ENCODE measurements at places on chromosomes 7 and 10.

GRCh38 chr7:116734710-116735109 is 62.7 kb downstream of the MET start:
- DNase-seq: no peak

DNA sequence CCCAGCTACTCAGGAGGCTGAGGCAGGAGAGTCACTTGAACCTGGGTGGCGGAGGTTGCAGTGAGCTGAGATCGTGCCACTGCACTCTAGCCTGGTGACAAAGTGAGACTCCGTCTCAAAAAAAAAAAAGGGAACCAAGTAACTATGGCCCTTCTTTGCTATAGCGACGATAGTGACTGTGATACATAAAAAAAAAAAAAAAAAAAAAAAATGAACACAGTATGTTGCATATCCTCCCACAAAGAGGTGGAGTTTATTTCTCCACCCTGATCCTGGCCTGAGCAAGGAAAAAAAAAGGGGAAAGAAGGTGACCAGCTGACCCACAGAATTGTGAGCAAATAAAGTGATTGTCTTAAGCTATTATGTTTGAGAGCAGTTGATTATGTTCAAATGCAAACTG is 42.3 kb upstream of the STEAP1B start:
- DNase-seq: no peak

GRCh38 chr10:122780391-122780790 is 65.3 kb downstream of the CUZD1 start:
- no peak for DNase-seq

DNA sequence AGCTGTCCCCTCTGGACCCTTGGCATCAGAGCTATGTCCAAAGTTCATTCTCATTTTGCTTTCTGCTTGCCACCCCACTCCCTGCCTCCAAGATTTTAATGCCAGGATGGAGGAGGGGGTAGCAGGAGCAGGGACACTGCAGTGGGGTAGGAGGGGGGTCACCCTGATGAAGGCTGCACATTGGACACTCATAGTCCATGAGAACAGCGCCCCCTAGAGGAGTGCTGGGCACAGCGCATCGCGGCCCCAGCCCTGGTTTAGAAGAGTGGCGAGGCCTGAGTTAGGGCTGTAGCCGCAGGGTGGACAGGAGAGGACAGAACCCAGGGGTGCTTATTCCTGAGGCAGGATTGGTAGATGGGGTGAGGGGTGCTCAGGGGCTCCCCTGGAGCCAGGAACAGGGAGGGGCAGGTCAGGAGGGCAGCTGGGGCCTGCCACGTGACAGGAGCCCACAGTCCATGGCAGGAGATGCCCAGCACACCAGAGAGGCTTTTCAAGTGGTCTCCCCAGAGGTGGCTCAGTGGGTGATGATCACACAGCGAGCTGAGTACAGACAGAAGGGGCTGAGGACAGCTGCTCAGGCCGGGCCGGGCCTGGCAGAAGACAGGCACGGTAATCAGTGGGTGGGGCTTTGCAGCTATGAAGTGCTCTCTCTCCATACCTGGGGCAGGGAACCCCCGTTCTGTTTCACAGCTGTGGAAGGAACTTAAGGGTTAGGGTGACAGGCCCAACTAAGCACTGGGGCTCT is 71.4 kb downstream of the NEURL1 start:
- peak; percentile 61 for DNase-seq

DNA sequence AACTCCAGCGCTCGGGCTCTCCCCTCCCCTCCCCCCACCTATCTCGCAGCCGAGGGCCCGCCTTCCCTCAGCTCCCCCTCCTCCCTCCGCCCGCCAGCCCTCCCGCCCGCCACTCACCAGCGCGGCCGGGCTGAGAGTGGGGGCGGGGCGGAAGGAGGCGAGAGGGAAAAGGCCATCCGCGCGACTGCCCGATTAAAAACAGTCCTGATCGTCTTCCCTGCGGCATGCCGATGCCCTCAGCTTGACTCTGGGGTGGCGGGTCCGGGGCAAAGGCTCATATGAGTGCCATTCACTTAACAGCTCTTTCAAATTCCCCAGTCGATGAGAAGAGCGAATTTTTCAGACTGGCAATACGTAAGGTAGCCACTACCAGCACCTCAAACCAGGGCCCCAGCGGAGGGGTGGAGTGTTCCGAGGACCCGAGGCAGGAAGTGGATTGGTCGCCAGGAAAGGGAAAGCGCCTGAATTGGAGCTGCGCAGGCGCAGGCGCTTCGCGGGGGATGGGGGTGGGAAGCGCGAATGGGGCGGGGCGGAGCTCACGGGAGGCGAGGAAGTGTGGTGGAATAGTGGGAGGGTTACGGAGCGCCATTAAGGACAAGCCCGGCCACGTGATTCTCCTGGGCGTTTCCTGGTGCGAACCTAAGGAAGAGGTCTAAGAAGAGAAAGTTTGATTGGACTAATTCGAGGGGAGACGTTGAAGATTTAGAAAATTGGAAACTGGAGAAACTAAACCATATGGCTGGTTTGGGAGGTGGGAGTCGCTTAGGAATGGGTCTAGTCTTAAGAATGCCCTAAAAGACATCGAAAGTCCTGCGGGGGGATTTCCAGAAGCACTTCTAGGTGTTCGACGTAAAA is at the start of gene UPF2:
TSS of gene UPF2 (minus strand) at position 13 of the 855 bp plus-strand sequence. CDS start 7,386 bp downstream, outside the sequence.
- DNase-seq: peak; percentile 98

GRCh38 chr10:69061305-69062161 is 26.4 kb upstream of the SRGN start:
- DNase-seq: no peak

DNA sequence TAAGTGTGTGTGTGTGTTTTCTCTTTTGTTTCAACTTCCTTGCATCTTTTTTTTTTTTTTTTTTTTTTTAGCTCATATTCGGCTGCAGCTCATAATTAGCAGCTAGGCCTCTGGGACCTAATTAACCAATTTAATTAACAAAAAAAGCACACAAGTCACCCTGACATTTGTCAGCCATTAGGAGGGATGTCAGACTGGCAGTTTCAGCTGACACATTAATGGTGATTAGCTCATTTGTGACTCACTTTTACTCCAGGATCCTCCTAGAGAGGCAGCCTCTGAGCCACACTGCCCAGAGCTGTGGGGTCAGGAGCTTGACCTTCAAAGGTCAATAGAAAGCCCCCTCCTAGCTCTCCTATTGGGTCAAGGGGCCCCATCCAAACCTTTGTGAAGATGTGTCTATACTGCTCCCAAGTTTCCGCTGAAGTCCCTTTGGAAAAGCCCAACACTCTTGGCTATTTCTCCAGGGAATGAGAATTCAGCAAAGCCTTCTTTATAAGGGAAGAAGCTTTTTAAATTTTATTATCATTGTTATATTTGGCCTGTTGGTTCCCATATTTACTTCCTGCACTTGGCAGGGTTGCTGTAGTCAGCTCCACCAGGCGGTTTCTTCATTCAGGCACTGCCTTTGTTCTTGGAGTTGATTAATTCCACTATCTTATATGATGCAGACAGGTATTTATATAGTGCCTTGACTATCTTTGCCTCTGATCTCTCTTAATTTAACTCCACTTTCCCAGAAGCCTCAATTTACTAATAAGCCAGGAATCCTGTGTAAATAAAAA is 109.5 kb upstream of the HABP2 start:
- no peak for DNase-seq

DNA sequence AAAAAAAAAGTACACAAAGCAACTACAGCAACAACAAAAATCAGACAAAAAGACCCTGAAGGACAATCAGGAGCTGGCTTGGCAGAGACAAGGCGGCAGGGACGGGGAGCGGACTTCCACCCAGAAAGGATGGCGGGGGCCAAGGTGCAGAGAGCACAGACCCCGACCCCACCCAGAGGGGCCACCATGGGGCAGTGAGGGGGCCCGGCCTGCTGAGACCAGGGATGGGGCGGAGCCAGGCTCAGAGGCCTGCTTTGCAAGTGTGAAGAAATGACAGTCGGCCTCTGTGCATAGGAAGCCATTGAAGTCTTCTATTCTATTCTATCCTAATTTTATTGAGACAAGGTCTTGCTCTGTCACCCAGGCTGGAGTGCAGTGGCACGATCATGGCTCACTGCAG is 82.0 kb downstream of the ELFN1 start:
- no peak for DNase-seq

DNA sequence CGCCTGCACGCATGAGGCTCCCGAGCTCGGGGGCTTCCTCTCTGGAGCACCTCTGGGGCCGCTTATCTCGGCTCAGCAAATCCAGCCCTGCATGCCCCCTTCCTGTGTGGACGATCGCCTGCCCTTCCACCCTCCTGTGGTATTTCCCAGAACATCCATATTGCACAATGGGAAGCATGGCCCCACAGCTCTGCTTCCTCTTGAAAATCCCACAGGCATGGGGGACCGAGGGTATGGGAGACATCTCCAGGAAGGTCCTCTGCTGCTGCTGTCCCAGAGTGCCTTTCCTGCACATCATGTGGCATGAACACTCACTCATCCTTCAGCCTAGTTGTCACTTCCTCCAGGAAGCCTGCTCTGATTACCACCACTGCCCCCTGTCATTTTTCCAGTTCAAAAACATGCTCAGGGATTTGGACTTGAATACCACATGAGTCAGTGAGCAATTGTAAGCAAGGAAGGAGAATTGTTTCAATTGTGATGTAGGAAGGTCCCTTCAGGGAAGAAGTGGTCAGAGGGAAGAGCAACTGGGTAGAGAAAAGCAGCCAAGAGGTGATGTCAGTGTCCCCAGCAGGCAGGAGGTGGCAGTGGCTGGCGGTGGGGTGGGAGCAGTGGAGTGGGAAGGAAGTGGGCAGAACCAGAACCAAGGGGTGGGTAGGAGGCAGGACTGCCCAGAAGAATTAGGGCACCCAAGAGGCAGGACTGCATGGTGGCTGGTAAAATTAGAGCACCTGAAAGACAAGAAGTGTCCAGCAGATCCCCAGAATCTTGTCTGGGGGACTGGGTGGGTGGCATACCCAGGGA is 67.5 kb upstream of the ZMIZ1 start:
- DNase-seq: no peak

- no peak for DNase-seq
Observed at GRCh38 chr7:157310676-157311185, 26.1 kb upstream of the DNAJB6 start.

DNA sequence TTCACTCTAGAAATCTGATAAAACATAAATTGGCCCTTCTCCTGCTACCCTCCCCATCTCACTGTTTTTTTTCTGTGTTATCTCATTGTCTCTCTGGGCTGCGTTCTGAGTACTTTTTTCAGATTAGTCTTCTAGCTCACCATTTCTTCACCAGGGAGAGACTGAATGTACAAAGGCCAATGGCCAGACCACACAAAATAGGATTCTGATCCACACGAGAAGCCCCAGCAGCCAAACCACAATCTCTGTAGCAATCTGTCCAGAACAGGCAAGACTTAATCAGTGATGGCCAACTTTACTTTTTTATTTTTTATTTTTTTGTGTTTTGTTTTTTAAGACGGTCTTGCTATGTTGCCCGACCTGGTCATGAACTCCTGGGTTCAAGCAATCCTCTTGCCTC is 55.9 kb upstream of the PAPSS2 start:
- no peak for DNase-seq

DNA sequence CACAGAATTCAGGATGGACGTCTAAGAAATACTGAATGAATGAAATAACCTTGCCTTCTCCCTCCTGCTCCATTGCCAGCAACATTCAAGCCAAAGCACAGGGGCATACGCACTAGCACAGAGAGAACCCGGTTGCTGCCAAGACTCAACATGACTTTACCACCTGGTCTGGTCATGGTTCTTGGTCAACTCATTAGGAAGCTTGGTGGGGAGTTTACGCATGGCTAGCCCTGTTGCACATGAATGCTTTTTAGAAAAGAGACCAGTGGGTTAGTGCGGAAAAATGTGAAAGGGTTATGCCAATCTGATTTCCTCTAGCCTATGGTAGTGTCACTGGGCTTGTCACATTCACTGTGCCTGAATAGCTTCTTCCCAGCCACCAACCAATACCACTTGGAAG is 187.6 kb upstream of the NEBL start:
- no peak for DNase-seq

GRCh38 chr10:127227663-127228062 is 31.3 kb upstream of the INSYN2A start:
- DNase-seq: no peak

GRCh38 chr10:35684586-35684985 is 42.5 kb upstream of the FZD8 start:
- DNase-seq: no peak
